ENCODE measurements at places on chromosomes 2 and 18.

GRCh38 chr2:66721776-66722175 lies 286.9 kb downstream of the MEIS1 start:
- DNase-seq: no peak

DNA sequence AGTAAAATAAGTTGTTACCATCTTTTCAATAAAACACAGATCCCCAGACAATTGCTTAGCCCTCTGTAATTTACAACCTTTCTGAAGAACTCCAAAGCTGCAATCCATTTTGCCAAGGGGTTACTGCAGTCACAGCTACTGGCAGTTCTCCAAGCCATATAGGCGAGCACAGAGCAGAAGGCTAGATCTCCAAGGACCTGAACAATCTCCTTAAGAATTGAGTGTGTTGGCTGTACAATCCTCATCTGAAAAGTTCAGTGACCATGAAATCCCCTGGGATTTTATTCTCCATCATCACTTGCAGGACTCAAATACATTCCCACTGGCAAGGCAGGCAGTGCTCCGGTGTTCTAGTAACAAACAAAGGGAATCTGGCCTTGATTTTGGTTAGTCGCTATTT lies 103.9 kb upstream of the LRP1B start:
- DNase-seq: peak; percentile 40

GRCh38 chr2:167059173-167059572 lies 170.9 kb downstream of the XIRP2 start:
- no peak for DNase-seq

DNA sequence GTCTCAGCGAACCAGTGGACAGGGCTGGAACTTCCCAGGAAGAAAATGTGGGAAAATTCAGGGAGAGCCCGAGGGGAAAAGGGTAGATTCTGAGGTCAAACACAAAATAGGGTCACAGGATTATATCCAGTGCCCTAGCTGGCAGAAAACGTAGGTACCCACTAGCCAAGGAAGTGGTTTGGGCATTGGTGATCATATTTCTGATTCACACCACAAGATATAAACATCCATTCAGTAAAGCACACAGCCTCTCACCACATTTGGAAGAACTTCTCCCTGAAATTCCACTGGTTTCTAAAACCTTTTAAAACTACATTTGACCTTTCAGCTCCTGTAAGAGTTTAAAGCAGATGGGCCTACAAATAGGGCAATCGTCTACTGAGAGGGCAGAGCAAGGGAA lies 186.9 kb downstream of the TTC32 start:
- no peak for DNase-seq

DNA sequence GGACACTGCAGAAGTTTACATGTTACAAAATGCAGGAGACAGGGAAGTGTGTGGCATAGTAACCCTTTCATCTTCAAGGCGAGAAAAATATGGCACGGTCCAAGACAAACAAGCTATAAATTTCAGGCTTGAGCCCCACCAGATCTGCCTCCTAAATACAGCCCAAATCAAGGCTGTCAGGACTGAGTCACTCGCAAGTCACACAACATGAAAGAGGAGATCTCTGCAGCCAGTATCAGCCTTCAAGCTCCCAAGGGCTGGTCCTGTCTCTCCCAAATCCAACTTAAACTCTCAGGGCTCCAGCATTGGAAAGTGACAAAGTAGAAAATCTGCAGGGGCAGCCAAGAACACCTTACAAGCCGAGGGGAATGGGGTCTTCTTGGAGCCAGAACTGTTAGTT lies 106.3 kb upstream of the GATA6 start:
- no peak for DNase-seq

GRCh38 chr2:112904883-112905282 lies 6.1 kb upstream of the IL37 start:
- no peak for DNase-seq

All from NCI-H2081 (cell line).